ENCODE measurements at places on chromosomes 6 and 20.
A peak's percentile ranks its signal among the peaks of the same experiment; 100 is the strongest.

DNA sequence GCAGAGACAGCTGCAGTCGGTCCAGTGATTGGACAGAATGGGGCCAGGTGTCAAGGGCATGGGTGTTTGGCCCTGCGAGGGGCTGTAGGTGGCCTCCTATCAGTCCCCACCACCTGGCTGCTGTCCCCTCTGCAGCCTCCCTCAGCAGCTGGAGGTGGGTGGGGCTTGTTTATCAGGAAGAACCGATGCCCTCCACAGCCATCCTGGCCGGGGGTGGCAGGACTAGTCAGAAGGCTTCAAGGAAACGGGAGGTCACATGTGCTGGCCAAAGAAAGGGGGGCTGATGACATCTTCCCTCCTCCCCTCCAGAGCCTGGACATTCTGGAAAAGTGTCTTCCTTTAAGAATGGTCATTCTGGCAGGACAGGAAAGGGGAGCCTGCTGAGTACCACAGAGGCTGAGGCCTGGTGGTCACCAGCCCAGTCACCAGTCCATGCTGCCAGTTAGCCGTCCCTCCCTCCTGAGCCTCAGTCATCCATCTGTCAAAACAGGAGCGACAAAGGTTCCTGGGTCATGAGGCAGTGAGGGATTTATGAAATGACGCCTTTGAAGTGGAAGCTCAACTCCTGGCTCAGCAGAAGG, 4.1 kb downstream of the FAM210B start:
- no peak for DNase-seq

GRCh38 chr6:52505726-52506409, 71.0 kb downstream of the TRAM2 start:
- no peak for DNase-seq

GRCh38 chr20:40438161-40438830, 250.7 kb downstream of the MAFB start:
- DNase-seq = no peak

- DNase-seq = no peak
Observed at GRCh38 chr6:78867020-78867369, 356 bp upstream of the IRAK1BP1 start.

GRCh38 chr20:3699037-3699436, 13.4 kb downstream of the SIGLEC1 start:
- DNase-seq = no peak

- no peak for DNase-seq
Observed at GRCh38 chr6:138087593-138088325, 19.5 kb downstream of the PERP start.

DNA sequence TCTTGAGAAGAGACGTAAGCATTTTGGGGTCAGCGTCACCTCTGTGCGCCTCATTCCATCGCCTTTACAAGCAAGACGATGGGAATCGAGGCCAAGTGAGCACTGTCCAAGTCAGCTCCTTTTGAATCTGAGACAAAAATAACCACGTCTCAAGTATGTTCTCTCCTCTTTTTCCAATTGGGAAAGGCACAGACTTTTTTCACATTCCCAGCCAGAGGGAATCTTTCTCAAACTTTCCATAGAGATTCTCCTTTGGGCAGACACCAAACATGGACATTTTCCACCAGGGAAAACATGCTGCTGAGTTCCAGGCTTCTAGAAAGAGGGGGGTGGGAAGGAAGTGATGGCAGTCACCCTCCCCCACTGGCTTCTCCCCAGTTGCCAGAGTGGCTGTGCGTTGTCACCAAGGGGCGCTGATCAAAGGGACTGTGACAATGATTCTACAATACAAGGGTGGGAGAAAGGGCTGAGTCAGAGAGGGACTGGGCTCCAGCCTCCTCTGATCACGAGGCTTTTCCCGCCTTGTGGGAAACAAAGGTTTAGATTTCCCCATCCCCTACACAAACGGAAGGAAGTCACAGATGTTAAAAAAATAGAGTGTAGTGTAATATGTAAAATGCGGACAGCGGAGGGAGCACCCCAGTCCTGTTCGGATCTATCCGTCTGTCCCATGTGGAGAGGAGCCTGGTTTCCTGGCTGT, 281.9 kb upstream of the RNF24 start:
- DNase-seq = no peak

DNA sequence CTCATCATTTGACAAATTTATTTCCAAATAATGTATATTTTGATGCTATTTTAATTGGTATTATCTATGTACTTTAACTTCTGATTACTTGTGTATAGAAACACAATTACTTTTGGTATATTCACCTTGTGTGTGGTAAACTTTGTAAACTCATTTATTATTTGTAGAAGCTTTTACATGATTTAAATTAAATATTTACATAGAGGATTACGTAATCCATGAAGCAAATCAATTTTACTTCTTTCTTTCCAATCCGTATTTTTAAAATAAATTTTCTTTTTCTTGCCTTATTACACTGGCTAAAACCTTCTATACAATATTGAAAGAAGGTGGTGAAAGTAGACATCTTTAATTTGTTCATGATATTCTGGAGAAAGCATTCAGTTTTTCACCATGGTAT, 540.2 kb downstream of the MMUT start:
- no peak for DNase-seq

DNA sequence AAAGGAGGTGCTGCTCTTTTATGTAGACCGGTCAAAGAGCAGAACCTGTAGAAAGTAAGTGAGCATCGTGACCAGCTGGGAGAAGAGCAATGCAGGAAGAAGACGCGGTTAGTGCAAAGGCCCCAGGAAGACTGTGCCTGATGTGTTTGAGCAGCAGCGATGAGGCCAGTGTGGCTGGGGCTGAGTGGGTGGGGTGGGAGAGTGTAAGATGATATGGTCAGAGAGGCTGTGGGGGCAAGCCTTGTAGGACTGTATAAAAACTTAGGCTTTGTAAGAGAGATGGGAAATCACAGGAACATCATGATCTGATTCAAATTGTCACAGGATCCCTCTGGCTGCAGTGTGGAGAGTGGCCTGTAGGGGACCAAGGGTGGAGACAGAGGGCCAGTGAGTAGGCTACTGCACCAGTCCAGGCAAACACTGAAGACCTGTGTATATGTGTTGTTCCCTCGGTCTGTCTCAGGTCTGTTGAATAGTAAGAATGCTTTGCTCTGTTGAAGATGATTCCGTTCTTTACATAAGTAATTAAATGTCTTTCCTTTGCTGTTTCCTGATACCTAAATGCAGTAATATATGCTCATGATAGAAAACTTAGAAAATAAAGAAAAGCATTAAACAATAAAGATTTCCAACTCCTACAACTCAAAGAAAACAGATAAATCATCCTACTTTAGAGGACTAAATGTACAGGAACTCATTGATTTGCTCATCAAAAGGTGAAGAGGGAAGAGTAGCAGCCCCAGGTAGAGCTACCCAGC, 23.6 kb upstream of the WFDC2 start:
- DNase-seq = peak; percentile 26

DNA sequence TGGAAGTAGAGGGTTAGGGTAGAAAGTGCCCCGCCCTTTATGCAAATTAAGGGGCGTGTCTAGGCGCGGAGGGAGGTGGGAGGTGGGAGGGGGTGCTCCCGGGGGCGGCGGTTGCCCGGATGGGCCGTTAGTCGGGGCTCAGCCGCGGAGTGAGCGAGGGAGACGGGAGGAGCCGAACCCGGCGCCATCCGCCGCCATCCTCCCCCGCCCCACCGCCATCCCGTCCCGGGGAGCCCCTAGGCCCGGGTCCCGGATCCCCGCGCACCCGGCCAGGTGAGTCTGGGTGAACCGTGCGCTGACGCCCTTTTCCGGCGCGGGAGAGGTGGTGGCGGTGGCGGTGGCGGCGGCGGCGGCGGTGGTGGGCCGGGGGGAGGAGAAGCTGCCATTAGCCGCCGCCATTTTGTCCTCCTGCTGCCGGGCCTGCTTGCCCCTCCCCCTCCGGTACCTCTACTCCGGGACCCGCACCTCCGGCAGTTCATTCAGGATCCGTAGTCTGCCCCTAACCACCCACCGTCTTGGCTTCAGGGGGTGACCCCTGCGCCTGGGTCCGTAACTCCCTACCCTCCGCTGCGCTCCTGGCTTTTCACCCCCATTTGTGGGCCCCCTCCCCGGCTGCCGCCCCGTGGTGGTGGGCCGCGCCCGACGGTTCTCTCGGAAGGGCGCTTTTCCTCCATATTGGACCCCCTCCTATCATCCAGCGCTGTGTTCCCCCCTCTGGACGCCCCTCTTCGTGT, at the start of gene PRRC2A:
PRRC2A (plus strand) TSS at position 130 of the 734 bp plus-strand sequence. CDS start 2,075 bp downstream, outside the sequence.
- DNase-seq = peak; percentile 75

GRCh38 chr6:41200901-41201763, at the start of gene TREML2:
TREML2 (minus strand) TSS chr6:41201149; CDS start chr6:41201008, 141 bp downstream.
- DNase-seq = no peak

GRCh38 chr6:168045141-168045691, 33.8 kb downstream of the FRMD1 start:
- DNase-seq = no peak

- no peak for DNase-seq
Observed at GRCh38 chr20:34110745-34111641, 1.1 kb downstream of the EIF2S2 start.

GRCh38 chr6:67914419-67914818, 720.7 kb upstream of the ADGRB3 start:
- DNase-seq = no peak

GRCh38 chr6:153070756-153071155, 60.3 kb downstream of the RGS17 start:
- no peak for DNase-seq

DNA sequence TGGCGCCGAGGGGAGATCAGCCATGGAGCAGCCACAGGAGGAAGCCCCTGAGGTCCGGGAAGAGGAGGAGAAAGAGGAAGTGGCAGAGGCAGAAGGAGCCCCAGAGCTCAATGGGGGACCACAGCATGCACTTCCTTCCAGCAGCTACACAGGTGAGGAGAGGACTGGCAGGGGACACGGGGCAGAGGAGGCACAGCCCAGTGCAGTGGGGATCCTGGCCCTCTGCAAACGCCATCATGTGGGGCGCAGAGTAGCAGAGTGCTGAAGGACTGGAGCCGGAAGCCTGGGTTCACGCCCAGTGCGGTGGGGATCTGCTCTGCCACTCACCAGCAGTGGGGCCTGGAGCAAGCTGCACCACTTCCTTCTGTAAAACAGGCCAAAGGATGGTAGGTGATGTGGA, 41.1 kb upstream of the FANCE start:
- peak; percentile 4 for DNase-seq

DNA sequence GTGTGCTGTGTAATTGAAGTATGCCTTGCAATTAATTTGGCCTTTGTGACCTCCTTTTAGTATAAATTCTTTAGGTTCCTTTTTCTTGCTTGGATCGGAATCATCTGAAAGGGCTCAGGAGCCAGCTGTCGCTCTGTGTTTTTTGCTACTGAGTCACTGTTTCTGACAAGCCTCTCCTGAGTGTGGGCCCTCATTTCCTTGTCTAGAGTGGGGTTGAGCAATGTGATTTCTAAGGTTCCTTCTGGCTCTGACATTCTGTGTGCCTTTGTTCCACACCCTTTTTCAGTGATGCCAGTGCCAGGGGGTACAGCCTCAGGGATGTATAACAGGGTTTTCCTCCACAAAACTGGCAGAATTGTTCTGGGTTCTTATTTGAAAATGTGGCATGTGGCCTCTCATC, 26.5 kb downstream of the DAAM2 start:
- DNase-seq = no peak

DNA sequence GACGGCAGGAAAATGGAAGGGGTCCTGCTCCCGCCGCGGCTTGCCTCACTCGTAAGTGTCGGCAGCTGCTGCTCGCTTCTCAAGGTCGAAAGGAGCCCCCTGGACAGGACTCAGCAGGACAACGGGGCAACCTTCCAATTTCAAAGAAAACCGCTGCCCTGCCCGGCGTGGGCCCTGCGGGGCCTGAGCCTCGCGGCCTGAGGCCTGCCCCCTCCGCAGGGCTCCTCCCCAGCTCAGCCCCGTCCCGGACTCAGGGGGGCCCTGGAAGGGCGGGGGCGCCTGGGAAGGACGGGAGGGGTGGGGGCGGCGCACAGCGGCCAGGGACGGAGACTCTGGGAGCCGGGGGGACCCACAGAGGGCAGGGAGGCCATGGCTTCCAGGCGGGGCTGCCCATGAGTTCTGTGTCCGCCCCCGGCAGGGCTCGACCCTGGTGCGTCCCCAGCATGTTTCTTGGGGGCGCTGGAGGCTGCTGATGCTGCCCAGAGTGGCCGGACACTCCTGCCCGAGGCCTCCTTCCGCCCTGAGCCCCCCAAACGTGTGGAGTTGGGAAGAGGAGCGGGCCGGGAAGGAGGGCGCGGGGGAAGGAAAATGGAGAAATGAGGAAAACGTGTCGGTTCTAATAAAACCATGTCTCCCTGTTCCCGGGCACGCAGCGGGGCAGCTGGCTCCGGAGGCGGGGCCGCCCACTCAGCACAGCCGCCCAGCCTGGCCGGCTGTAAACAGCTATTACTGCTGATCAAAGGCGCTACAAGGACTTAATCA, 114.6 kb downstream of the DLL1 start:
- no peak for DNase-seq

GRCh38 chr20:58169450-58169849, 59.0 kb downstream of the ANKRD60 start:
- DNase-seq = no peak

- no peak for DNase-seq
Observed at GRCh38 chr6:164792666-164793065, 516.7 kb downstream of the C6orf118 start.

- DNase-seq = no peak
Observed at GRCh38 chr6:136706430-136706829, 85.8 kb downstream of the MAP3K5 start.

GRCh38 chr6:92847988-92848387, 571.4 kb downstream of the EPHA7 start:
- no peak for DNase-seq

DNA sequence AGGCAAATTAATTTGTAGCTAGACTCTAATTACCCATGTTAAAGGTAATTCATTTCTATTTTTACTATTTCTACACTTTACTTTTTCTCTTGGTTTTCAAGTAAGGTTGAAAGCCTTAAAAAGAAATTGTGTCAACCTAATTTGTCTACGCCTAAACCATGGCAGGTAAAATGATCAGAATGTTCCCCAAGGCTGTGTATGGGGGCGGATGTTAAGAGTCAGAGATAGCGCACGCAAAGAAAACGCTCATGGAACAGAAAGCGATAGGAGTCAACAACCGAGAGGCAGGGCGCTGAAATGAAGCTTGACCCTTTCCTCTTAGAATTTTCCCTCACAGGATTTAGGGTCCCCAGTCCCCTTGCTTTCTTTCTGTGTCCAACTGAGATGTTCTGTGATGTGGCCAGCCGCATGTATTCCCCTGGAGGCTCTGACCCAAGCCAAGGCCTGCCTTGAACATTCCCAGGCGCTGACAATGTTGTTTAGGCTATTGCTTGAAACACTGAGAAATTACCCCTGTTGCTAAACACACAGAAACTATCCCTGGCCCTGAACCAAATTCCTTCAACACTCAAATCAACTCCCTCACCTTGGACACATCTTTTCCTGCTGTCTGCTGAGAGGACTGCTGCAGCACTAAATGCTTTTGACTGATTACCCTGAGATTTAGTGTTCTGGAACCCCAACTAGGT, 10.9 kb downstream of the PSMB1 start:
- DNase-seq = no peak

GRCh38 chr6:14452567-14453527, 335.3 kb downstream of the CD83 start:
- peak; percentile 24 for DNase-seq

- DNase-seq = no peak
Observed at GRCh38 chr6:140782941-140783340, 1349.8 kb upstream of the GJE1 start.
